ENCODE measurements at places on chromosomes 13 and 19.

DNA sequence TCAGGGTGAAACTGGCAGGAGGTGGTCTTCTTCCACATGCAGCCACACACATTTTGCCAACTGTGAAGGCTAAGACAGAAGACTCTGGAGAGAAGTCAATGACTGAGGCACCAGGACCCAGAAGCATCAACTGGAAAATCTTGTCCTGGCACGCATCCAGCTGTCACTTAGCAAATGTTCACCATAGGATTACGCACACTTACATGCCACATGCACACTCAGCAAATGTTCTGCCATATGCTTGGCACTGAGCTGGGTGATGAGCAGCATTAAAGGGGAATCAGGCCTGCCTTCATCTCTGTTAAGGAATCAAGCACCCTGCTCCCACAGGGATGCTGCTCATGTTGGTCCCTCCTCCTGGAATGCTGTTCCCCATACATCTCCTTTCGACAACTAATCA is 5.1 kb downstream of the ZNF599 start:
- no peak overlapping the region for H3K27ac ChIP-seq
- no peak overlapping the region for H3K4me3 ChIP-seq
- DNase-seq = no peak
- H3K36me3 ChIP-seq = peaks cover 52% of the 10 kb centered on the region
- no peaks in the 10 kb centered on the region for H3K4me1 ChIP-seq

GRCh38 chr19:8116437-8117293 is 32.7 kb downstream of the FBN3 start:
- H3K27ac ChIP-seq = no peak overlapping the region
- no peak for DNase-seq
- no peaks in the 10 kb centered on the region for H3K27me3 ChIP-seq
- H3K36me3 ChIP-seq = no peaks in the 10 kb centered on the region
- no peaks in the 10 kb centered on the region for H3K4me1 ChIP-seq

DNA sequence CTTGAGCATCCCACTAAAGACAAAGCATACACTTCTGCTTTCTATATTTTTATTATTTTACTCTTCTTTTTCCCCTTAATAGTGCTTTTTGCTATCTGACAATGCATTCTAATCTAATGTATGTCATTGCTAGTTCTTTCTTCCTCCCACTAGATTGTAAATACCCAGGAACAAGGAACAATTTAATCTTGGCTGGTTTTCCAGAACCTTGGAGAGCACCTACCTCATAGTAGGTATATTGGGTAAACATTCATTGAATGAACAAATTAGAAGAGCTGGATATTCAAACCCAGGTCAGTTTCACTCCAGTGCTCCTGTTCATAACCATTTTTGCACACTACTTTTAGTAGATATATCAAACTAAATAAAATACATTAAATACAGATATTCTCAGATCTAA is 1617.6 kb upstream of the SLC10A2 start:
- DNase-seq = no peak
- no peak overlapping the region for H3K4me3 ChIP-seq
- no peaks in the 10 kb centered on the region for H3K36me3 ChIP-seq
- no peaks in the 10 kb centered on the region for H3K27me3 ChIP-seq
- no peak overlapping the region for H3K27ac ChIP-seq

GRCh38 chr19:5121266-5122120 is 152.6 kb downstream of the KDM4B start:
- no peaks in the 10 kb centered on the region for H3K27me3 ChIP-seq
- H3K36me3 ChIP-seq = peaks cover 26% of the 10 kb centered on the region
- H3K27ac ChIP-seq = no peak overlapping the region
- no peak overlapping the region for H3K4me3 ChIP-seq
- no peaks in the 10 kb centered on the region for H3K4me1 ChIP-seq

GRCh38 chr13:68026077-68026476 is 795.9 kb upstream of the PCDH9 start:
- H3K4me1 ChIP-seq = no peaks in the 10 kb centered on the region
- DNase-seq = no peak
- H3K27me3 ChIP-seq = no peaks in the 10 kb centered on the region
- no peaks in the 10 kb centered on the region for H3K36me3 ChIP-seq
- no peak overlapping the region for H3K4me3 ChIP-seq
- no peak overlapping the region for H3K27ac ChIP-seq

DNA sequence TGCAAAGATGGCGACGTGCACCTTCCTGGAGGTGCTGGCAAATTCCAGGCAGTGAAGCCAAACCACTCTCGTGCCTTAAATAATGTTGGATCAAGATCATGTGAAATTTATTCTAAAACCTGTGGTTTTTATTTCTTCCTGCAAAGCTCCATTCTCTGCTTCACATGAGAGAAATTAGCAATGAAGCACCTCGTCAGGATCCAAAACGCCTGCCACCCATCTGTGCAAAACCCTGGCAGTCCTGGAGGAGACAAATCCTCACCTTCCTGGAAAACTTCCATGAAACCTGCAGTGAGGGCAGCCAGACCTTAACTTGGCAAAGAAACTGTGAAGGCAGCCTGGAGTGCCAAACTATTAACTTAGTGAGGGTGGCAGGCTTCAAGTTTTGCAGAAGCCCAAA is 47.6 kb downstream of the CHST8 start:
- H3K27ac ChIP-seq = no peak overlapping the region
- no peak overlapping the region for H3K4me3 ChIP-seq
- H3K4me1 ChIP-seq = no peaks in the 10 kb centered on the region
- H3K27me3 ChIP-seq = no peaks in the 10 kb centered on the region
- no peak for DNase-seq

DNA sequence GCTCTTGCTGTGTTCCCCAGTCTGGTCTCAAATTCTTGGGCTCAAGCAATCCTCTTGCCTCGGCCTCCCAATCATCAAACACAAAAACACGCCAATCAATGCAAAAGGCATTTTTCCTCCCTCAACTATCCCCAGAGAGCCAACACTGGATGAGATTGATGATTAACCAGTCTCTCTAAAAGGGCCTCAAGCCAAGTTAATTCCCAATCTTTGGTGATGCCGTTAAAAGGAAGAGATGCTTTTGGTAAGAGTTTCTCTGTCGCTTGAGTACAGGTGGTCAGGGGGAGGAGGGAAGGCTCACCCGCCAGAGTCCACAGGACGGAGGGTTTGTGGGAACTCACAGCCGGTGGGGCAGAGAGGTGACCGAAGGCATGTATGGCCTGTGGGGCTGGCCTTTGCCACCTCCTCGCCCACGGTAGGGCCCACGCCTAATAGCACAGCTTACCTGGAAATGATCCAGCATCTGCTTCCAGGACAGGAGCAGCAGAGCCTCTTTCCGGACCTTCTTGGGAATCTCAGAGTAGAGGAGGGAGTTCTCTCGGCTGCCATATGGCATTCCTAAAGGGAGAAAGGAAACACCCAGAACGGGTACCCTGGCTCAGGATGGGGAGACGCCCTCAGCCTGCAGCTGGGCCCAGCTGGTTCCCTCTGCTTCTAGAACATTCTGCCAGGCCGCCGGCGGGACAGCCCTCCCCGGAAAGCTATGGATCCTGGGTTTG is 18.1 kb downstream of the DPP9 start:
- H3K4me3 ChIP-seq = no peak overlapping the region
- DNase-seq = no peak
- peak overlapping the region; percentile 11 for H3K27ac ChIP-seq
- H3K27me3 ChIP-seq = no peaks in the 10 kb centered on the region

GRCh38 chr19:30307191-30307974 is 64.8 kb upstream of the ZNF536 start:
- no peaks in the 10 kb centered on the region for H3K27me3 ChIP-seq
- no peak for DNase-seq
- H3K27ac ChIP-seq = no peak overlapping the region
- H3K4me1 ChIP-seq = no peaks in the 10 kb centered on the region
- H3K4me3 ChIP-seq = no peak overlapping the region

- no peaks in the 10 kb centered on the region for H3K27me3 ChIP-seq
- no peaks in the 10 kb centered on the region for H3K4me1 ChIP-seq
- no peak overlapping the region for H3K27ac ChIP-seq
- no peak overlapping the region for H3K4me3 ChIP-seq
- DNase-seq = no peak
- no peaks in the 10 kb centered on the region for H3K36me3 ChIP-seq
Observed at GRCh38 chr13:97076898-97077297, 82.6 kb upstream of the OXGR1 start.

- no peaks in the 10 kb centered on the region for H3K27me3 ChIP-seq
- peaks cover 21% of the 10 kb centered on the region for H3K4me1 ChIP-seq
- H3K4me3 ChIP-seq = no peak overlapping the region
- H3K27ac ChIP-seq = peak overlapping the region; percentile 67
Observed at GRCh38 chr13:107119989-107120881, 552.3 kb upstream of the ARGLU1 start.

Measured in large intestine (tissue), 12 donors.